Pons (tissue), 1 donor: ENCODE measurements at places on chromosomes 16 and 17.
A peak's percentile ranks its signal among the peaks of the same experiment; 100 is the strongest.

- DNase-seq = peak; percentile 31
Observed at GRCh38 chr17:75242461-75243042, 18.9 kb downstream of the GGA3 start.

DNA sequence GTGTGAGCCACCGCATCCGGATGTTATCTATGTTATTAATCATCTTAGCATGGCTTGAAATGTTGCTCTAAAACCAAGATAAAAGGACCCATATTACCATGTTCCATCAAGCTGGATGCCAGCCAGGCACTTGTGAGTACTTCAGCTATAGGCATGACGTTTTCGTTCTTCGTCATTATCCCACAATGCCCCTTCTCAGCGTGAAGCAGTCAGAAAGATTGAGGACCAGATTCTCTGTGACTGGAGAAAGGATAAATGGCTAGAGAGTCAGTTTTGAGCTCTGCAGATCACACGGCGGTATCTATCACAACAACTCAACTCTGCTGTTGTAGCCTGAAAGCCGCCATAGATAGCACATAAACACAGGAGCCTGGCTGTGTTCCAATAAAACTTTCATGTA, 29.8 kb upstream of the LCMT1 start:
- no peak for DNase-seq

DNA sequence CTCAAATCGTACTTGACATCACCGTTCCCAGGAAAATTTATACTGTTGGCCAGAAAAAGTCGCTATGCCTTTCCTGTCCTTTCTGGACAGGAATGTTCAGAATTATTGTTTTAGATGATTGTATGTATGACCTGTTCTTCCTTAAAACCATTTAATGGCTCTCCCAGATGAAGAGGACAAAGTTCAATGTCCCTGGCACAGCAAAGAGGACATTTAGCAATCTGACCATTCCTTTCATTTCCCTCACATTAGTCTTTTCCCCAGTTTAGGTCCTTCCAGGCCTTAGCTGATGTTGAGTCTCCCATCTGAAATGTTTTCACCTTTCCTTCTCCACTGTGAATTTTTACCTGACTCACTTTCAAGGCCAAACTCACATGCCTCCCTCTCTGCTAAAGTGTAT, 938.9 kb downstream of the CDH11 start:
- DNase-seq = no peak

DNA sequence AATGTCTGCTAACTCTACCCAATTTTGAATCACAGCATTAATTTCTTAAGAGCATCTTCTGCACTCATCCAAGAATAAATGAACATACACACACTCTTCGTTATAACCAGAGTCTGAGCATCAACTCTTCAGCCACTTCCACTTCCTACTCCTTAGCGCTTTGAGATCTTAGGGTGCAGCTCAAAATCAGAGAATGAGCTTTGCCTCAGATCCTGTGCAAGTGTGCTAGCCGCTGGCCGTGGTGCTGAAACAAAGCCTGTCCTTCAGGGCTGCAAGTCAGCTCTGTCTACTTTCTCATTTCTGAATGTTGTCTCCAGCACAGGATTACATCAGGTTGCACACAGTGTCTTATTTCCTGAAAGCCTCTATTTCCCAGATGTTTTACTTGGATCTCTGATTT, 165.4 kb downstream of the AIPL1 start:
- DNase-seq = peak; percentile 9

DNA sequence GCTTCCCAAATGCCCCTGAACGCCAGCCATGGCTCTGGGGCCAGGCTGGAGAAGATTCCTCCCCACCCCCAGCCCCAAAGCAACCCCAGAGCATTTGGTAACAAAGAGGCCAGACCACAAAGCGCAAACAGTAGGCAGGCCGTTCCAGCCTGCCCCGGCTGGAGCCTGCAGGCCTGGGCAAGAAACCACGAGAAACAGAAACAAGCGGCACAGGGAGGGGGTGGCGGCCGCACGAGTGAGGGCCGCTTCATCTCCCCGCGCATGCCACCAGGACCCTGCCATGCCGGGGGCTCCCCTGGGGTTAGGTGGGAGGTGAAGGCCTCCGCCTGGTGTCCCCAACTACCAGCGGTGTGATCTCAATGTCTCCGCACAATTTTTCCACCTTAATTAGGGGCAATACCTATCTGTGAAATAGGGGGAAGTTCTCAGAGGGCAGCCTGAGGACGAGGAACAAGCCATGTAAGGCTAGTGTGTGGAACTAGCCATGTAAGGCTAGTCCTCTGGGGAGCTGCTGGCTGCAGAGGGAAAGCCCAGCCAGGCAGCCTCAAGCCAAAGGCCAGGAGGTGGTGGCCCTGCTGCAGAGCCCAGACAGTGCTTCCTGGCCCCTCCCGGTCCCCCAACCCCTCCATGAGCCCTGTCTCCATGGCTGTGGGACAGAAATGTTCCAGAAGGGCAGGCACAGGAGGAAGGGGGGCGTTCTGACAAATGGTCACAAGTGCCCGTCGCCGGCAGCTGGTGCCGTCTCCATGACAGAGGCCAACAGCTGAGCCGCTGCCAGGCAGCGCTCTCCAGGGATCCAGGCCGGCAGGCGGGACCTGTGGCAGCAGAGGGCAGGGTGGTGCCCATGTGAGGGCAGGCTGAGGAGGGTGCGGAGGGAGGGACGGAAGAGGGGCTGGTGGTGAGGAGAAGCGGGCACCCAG, 14.5 kb upstream of the MTSS2 start:
- DNase-seq = peak; percentile 91

GRCh38 chr16:77322757-77323156, 112.1 kb downstream of the ADAMTS18 start:
- no peak for DNase-seq

DNA sequence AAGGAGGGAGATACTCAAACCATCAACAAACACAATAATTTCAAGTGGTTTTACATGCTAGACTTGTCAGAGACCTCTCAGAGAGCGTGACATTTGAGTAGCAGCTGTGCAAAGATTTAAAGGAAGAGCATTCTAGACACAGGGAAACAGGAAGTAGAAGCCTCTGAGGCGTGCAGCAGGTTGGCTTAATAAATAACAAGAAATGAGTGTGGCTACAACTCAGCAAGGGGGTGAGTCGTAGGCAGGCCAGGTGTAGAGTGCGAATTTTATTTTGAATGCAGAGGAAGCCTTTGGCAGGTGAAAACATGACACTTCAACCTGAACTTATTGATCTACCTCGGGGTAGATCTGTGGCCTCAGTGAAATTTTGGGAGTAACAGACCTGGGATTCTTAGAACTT, 73.2 kb upstream of the MRTFB start:
- no peak for DNase-seq

DNA sequence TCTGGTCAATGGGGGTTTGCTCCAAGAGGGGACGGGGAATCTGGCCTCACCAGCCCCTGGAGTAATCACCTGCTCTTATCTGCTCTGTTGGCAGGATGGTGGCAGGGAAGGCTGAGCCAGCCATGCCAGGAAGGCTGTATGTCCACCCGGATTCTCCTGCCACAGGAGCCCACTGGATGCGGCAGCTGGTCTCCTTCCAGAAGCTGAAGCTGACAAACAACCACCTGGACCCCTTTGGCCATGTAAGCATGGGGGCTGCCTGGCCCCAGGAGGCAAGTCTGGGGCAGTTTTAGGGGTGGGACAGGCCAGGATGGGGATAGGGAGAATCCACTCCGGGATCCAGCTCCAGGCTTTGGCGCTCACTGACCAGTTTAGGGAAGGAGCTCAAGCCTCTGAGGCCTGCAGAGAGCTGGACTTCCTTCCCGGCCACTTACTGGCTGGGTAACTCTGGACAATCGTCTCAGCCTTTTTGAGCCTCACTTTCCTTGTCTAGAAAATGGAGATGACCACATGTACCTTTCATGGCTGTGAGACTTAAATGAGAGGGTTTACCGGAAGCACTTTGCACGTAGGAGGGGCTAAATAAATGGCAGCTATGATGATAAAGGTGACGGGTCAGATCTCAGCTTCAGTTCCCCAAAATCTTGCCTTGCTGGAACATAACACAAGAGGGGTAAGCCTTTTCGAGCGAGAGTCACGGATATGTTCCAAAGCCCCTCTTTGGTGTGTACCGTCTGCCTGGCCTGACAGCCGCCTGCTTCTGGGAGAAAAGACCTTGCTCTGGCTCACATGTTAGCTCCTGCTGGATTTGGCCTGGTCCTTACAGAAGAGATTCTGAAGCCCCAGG, 15.4 kb downstream of the TBX4 start:
- DNase-seq = peak; percentile 17

DNA sequence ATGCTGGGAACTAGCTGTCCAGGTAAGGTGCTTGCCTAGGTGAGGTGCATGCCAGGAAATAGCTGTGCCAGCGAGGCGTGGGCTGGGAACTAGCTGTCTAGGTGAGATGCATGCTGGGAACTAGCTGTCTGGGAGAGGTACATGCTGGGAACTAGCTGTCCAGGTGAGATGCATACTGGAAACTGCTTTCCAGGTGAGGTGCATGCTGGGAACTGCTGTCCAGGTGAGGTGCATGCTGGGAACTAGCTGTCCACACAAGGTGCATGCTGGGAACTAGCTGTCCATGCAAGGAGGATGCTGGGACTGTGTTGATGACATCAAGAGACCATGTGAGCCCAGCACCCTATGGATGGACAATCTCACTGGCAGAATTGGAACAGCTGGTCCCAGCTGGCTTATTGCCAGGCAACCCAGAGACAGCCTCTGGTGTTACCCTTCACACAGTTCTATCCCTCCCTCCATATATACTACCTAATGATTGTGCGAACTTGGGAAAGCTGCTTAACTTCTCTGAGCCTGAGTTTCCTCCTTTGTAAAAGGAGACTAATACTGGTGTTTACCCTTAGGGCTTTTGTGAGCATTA, 479.9 kb upstream of the RBFOX1 start:
- no peak for DNase-seq

- DNase-seq = peak; percentile 65
Observed at GRCh38 chr16:25013751-25014499, 1.2 kb downstream of the ARHGAP17 start.

DNA sequence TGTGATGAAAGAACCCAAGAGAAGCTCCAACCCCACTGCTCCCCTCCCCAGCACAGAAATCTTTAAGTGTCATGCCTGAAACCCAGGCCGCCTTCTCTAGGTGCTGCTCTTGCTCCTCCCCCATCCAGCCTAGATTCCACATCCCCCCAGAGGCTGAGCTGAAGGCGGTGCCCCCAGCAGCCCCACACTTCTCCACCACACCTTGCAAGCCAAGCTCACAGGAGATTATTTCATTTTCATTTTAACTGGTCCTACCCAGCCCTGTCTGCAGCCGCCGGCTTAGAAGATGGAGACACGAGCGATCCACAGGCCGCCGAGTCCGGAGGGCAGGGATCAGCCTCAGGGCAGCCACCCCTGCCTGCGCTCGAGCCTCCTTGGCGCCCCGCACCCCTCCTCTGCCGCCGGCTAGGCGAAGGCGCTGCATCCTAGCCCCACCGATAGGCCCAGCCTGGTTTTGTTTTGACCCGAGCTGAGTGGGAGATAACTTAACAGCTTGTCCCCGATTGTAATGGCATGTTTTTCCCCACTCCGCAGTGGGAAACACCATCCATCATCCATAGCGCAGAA, 125.3 kb downstream of the RBFOX3 start:
- DNase-seq = no peak

DNA sequence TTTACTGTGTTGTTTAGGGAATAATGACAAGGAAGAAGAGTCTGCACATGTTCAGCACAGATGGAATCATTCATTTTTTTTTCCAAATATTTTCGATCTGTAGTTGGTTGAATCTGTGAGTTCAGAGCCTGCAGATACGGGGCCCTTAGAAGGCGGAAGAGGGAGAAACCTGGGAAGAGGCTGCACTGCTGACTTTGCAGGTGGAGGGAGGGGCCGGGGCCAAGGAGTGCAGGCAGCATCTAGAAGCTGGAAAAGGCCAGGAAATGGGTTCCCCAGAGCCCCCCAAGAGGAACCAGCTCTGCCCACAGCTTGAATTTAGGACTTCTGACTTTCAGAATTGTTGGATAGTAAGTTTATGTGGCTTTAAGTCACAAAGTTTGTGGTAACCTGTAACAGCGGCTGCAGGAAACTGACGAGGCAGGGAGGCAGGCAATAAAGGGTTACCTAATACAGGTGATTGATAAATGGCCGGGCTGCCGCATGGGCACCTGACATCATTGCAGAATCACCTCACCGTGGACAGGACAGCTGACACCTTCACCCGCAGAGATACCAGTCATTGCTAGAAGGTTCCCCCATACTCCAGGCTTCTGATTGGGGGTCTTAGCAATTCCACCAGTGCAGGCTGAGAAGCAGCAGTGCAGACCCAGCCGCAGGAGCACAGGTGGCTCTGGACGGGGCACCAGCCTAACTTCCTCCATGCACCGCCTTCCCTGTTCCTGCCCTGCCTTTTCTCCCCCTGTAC, 181.3 kb downstream of the IRF8 start:
- no peak for DNase-seq

GRCh38 chr16:57873218-57873617, 70.9 kb upstream of the KIFC3 start:
- DNase-seq = no peak

DNA sequence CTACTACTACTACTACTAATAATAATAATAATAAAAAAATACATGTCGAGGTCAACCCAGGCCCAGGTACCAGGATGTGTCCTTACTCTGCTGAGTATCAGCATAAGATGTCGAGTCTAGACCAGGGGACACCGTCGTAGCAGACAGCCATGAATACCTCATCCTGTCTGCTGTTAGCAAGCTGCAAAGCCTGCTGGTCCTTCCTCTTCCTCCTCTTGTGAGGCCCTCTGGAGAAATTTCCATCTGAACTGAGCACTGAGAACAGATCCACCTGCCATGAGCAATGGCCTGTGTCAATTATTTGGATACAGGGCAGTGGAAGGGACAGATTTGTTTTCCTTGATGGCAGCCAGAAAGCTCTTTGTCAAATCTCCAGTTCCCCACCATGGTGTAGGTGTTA, 168.5 kb downstream of the XYLT1 start:
- no peak for DNase-seq

GRCh38 chr17:58626905-58627304, 64.9 kb downstream of the TEX14 start:
- DNase-seq = peak; percentile 26

- no peak for DNase-seq
Observed at GRCh38 chr16:28181515-28181914, 30.2 kb downstream of the XPO6 start.

- no peak for DNase-seq
Observed at GRCh38 chr16:71706046-71706445, 18.5 kb downstream of the PHLPP2 start.

GRCh38 chr16:78513838-78514237, 414.4 kb downstream of the WWOX start:
- no peak for DNase-seq

DNA sequence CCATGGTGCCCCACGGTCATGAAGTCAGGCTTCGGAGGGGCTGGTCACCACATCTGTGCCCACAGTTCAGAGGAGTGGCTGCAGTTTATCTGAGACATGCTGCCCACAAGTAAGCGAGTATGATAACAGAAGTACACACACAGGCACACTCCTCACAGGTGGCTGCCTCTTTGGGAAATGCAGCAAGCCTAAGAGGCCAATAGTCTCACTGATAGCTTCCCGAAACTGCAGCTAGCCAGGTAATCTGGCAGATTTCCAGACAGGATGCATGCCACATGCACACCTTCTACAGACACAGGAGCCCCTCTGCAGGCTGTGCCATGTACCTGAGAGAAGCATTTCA, 12.6 kb upstream of the GFOD2 start:
- DNase-seq = no peak

GRCh38 chr16:56946767-56947603, 14.8 kb upstream of the CETP start:
- no peak for DNase-seq
